HT1080 (cell line): ENCODE measurements at places on chromosomes 16 and 17. TPM values are rescaled to one million over a fixed set of nuclear protein-coding genes. Genes with fewer than 3 reads are reported as not detected.

The CAMKK1 gene
- total RNA-seq = 9.2 and 11.8 TPM in 2 replicates

The CDH11 gene
- total RNA-seq = 4.2 TPM in 2 replicates

The KRT12 gene
- not detected in 2 replicates for total RNA-seq

The CBLN1 gene
- not detected in 2 replicates for total RNA-seq

The MEIOB gene
- not detected in 2 replicates for total RNA-seq

The PRAC2 gene
- not detected in 2 replicates for total RNA-seq

The CDC6 gene
- total RNA-seq = 57.6 and 64.7 TPM in 2 replicates

The PPL gene
- 0.13 and 0.24 TPM in 2 replicates for total RNA-seq

The HIGD1B gene
- total RNA-seq = not detected in 2 replicates

The DOC2B gene
- total RNA-seq = not detected in 2 replicates

The HAGH gene
- total RNA-seq = 35.9 and 45.7 TPM in 2 replicates

The MYL11 gene
- total RNA-seq = not detected in 2 replicates

The KRTAP3-2 gene
- total RNA-seq = not detected in 2 replicates

The SOCS3 gene
- 22.9 and 27.4 TPM in 2 replicates for total RNA-seq

The KCNG4 gene
- total RNA-seq = not detected in 2 replicates

The SLC16A13 gene
- 0.43 TPM in 1 of 2 replicates, not detected in the other for total RNA-seq

The KRT36 gene
- not detected in 2 replicates for total RNA-seq

The FBXW10 gene
- not detected in 2 replicates for total RNA-seq

The CBX2 gene
- 7.1 and 8.0 TPM in 2 replicates for total RNA-seq

The BEAN1 gene
- not detected in 2 replicates for total RNA-seq

The LPO gene
- total RNA-seq = 0.05 TPM in 1 of 2 replicates, not detected in the other

The ITGAL gene
- not detected in 2 replicates for total RNA-seq

The SLC5A11 gene
- 0.06 TPM in 1 of 2 replicates, not detected in the other for total RNA-seq

The RGS9 gene
- total RNA-seq = 2.2 and 4.0 TPM in 2 replicates

The NTN1 gene
- total RNA-seq = 0.03 TPM in 1 of 2 replicates, not detected in the other

The MT1G gene
- 0.33 and 1.4 TPM in 2 replicates for total RNA-seq

The TADA2A gene
- total RNA-seq = 26.7 and 28.8 TPM in 2 replicates

The SOX9 gene
- 24.9 and 43.0 TPM in 2 replicates for total RNA-seq

The ZNF768 gene
- total RNA-seq = 67.2 and 76.7 TPM in 2 replicates

The SALL1 gene
- total RNA-seq = 4.0 and 6.0 TPM in 2 replicates
